ENCODE measurements at places on chromosomes 2 and 18.

- DNase-seq = no peak
Observed at GRCh38 chr18:32243358-32243757, 53.5 kb downstream of the MEP1B start.

DNA sequence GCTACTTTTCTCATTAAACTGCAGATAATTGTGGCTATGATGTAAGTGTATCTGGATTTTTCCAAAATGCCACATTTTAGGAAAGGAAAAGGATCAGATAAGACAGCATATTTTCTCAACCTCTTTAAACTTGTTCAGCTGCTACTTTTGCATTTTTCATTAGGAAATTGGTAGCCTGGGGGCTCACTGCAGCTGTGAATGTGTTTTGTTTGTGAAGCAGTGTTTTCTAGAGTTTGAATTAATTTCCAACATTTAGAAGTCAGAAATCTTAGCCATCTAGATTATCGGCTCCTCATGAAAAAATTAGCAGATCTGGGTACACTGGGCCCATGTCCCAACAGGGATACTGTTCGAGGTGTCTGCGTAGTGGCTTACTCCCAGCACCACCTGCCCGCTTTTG lies 56.3 kb upstream of the ZDBF2 start:
- no peak for DNase-seq

GRCh38 chr18:33277431-33277830 lies 163.1 kb downstream of the CCDC178 start:
- DNase-seq = no peak

GRCh38 chr18:46867367-46868143 lies 49.8 kb downstream of the PIAS2 start:
- DNase-seq = no peak

GRCh38 chr18:6054256-6054842 lies 159.0 kb upstream of the TMEM200C start:
- no peak for DNase-seq

Data from non-pigmented ciliary epithelial cell (primary cell).